Activated CD4-positive, alpha-beta T cell treated with anti-CD3 and anti-CD28 coated beads for 1 hour (primary cell): ENCODE measurements at places on chromosomes 3 and 15.
A peak's percentile ranks its signal among the peaks of the same experiment; 100 is the strongest.

DNA sequence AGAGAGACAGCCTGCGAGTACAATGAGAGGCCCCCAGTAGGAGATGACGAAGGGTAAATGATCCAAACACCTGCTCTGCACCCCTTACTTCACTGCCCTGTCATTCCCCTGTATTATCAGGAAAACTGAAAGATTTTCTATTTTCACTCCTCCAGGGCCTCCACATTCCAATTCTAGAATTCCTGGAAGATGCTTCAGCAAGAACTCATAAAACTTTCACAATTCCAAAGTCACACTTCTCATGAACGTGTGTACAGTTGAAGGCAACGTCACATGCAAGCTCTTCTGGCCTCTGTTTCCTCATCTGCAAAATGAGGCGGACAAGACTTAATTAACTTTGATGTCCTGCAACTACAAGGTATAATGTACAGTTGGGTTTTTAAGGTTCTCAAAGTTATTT lies 62.8 kb upstream of the SPATA12 start:
- DNase-seq = no peak

DNA sequence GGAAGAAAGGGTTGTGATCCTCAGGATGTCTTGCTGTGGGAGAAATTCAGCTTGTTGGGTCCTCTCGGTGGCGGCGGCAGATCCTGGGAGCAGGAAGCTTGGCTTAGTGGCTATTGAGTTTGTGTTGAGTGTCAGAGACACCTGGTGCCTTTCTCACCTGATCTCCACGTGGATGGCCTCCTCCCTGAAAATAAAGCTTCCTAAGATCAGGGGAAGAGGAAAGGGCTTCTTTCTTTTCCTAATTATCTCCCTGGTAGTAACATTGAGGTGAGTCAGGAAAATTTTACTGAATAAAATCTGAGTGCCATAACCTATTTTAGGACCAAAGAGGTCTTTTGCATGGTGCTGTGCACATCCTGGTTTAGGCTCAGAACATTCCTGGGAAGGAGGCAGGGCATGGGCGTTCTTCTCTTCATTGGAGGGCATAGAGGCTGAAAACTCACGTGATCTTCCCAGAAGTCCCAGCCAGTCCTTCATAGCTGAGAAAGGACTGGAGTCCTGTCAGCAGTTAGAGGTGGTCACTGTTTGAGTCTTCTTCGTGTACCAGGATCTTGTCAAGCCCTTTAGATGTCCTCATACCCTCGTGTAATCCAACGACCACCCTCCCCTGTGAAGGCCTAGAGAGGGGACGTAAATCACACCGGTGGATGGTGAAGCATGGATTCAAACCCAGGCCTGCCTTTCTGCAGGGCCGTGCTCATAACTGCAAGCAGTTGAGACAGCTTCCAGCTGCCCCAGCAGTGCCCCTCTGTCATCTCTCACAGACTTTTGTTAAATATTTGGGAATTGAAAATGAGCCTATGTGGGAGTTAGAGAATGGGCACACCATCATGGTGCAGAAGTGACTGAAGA lies 1.1 kb downstream of the CMTM8 start:
- DNase-seq = no peak

- no peak for DNase-seq
Observed at GRCh38 chr15:57476533-57476975, 100.2 kb downstream of the CGNL1 start.

GRCh38 chr3:56878074-56878473 lies 76.3 kb upstream of the ARHGEF3 start:
- DNase-seq = peak; percentile 16

DNA sequence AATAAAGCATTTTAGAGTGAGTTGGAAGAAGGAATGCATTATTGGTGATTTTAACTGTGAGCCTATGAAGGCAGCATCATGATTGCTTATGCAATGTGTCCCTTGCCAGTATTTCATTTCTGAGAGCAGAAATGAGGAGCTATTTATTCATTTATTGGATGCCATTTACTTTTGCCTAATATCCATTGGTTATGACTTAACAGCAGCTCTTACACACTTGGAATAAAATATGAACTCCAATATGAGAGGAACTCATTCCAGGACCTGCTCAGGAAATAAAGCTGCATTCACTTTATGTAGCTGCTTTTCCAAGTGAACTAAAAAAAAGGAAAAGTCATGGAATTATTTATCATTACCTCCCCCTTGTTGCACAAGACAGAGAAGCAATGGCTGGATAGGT lies 280.1 kb downstream of the LRTM1 start:
- DNase-seq = no peak

DNA sequence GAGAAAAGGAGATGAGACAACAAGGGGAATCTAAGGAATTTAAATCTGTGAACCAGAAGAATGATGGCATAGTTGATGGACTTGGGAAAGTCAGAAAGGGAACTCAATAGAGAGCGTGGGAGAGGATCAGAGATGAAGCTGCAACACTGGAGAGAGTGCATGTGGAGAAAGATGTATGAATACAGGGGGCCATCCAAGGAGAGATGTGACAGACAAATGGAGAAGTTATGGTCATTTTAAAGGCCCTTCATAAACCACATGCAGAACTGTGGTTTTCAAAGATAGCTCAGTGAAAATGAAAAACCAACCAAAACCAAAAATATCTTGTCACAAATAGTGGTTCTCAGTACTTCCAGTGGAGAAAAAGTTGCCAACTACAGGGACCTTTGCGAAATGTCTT lies 265.2 kb downstream of the SUCLG2 start:
- no peak for DNase-seq

DNA sequence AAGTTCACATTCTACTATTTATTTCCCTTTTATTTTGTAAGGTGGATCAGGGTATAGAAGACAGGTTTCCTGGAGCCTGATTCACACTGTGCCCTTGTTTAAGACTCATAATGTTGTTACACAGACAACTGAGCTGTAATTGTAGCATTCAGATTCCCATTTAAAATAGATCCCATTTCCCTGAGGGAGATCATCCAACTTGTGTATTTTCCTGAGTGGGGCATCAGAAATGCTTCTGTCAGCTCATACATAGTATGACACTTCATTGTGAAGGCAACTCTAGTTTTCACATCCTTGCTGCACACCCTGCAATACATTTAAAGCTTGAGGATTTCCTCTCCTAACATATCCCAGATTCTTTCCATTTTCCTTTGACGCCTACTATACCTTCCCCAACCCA lies 659.7 kb downstream of the GRM7 start:
- DNase-seq = no peak

DNA sequence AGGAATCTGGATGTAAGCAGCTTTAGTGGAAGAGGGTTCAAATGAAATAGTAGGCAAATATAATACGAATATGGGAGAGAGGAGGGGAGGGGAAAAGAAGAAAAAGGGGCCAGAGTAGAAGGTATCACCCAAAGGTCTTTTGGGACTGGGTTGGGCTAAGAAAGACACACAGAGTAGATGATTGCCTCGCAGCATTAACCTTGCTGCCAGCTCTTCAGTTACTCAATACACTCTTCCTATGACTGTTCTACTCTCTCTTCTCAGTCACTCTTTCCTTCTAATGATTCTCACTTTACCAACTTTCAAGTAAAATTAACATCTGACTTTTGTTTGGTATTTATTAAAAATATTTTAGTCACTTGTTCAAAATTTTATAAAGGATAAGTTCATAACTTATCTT lies 52.8 kb downstream of the CLASP2 start:
- no peak for DNase-seq

- no peak for DNase-seq
Observed at GRCh38 chr3:138230525-138230924, 43.4 kb downstream of the ARMC8 start.
